DMS53 (cell line): ENCODE measurements at places on chromosomes 6 and 20.
A peak's percentile ranks its signal among the peaks of the same experiment; 100 is the strongest.

DNA sequence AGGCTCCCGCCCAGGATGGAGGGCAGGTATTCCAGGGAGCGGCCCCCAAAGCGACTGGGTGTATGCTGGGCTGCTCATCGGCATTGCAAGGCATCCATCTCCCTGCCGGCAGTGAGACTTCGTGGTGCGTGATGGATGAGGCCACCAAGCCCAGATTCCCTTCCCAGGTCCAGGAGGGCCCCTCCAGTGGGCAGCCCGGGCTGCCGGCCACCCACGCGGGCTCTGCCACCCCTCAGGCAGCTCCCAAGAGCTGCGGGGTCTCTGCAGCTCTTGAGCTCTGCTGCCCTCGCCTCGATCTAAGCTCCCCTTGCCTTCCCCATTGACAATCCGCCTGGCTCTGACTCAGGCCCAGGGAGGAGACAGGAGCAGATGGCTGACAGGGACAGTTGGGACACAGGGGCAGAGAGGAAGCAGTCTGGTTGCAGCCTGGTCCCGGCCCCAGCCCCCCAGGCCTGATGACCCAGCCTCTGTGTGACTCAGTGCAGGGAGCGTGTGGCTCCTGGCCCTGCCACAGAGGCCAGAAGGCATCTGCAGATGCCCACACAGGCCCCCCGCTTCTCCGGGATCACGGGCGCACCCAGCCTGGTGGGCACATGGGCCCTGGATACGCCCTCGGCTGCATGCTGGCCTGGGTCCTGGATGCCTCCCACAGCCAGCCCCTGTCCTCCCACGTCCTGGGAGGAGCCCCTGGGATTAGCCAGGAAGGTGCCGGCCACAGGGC lies 33.0 kb downstream of the SLCO4A1 start:
- DNase-seq: no peak

DNA sequence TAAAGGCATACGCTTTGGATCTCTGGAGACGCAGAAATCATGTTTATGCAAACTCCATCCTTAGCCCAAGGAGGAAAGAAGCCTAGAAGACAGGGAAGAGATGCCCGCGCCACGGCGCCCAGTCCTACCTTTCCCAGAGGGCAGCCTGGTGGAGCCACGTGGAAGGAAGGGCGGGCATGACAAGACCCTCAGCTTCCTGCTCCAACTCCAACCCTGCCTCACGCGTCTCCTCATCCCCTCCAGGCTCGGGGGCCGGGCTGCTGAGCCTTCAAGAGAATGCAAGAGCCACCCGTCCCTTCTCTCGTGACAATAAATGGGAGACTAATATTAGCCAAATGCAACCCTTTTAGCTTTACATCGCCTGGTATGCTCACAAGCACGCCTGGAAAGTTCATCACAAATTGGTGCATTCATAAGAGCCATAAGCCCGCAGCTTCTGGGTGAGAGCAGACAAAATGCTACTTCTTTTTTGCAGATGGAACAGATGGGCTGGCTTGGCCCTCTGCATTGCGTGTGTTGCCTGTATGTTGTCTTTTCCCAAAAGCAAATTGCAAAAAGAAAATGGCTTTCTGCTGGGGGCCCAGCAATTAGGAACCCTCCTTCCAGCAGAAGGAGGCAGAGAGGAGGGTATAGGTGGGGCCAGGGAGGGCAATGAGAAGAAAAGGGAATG lies 8.2 kb upstream of the NTSR1 start:
- DNase-seq: no peak

GRCh38 chr6:125507987-125508655 lies 206.4 kb upstream of the HDDC2 start:
- DNase-seq: peak; percentile 83

DNA sequence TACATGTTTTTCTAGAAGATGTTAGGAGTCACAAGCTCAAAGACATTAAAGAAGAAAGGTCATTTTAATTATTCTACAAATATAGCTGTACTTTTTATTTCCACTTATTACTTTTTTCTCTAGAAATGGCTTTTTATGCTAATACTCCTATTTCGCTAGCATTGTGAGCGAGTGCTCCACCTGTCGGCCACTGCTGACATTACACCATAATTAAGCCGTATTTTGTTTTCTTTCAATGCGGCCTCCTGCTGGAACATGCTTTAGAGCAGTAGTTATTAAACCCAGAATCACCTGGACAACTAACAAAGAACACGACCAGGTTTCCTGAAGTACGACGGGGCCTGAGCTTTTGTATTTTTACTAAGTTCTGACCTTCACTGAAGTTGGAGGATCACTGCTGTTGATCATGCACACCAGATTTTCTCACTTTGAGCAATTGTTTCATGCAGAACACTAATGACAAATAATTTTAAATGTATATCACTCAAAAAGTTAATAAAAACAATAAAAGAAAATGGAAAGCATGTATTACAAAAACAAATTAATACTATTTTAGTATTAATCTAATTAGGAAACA lies 74.1 kb upstream of the PAK5 start:
- peak; percentile 74 for DNase-seq

GRCh38 chr6:88908598-88909548 lies 54.5 kb downstream of the RNGTT start:
- DNase-seq: no peak

DNA sequence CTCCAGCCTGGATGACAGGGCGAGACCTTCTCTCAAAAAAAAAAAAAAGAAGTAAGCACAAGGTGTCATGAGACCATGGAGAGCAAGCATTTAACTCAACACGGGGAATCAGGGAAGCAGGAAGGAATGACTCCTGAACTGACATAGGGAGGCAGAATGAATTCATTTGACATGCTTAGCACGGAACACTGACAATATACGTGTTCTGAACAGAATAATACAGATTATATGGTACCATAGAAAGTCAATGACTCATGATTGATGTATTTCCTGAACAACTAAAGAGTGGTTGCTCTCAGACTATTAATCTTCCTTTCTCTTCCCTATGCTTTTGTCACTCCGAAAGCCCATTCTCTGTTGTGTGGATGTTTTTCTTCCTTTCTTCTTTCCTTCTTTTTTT lies 20.7 kb upstream of the ASIP start:
- no peak for DNase-seq

DNA sequence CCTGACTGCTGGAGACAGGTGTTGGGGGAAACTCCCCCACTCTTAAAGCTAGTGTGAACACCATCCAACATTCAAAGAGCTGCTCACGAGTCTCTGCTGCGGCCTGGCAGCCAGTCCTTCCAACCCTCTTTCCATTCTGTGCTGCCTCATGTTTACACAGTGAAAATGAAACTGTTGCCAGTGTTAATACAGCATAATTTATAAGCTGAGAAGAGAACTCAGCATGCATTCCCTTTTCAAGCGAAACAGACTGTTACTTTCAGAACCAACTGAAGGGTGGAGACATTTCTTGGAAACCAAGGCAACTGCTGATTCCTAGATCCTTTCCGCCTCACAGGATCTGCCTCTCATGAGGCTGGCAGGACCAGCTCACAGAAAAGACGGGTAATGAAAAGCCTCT lies 533.8 kb upstream of the ID4 start:
- DNase-seq: peak; percentile 55

DNA sequence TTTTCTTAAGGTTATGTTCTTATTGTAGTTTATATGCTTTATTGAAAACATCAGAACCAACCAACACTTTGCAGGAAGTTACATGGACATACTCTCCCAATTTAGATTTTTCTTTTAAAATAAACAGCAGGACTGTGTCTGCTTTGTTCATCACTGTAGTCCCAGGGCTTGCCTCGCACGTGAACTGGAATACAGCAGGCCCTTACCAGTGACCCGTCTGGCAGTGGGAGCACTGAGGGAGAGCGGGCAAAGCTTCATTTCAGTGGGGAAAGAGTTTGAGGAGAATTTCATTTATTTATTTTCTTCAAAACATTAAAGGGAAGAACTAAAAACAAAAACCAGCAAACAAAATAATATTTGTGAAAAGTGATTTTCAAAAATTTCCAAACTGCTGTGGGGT lies 230.8 kb downstream of the PAX1 start:
- DNase-seq: no peak

DNA sequence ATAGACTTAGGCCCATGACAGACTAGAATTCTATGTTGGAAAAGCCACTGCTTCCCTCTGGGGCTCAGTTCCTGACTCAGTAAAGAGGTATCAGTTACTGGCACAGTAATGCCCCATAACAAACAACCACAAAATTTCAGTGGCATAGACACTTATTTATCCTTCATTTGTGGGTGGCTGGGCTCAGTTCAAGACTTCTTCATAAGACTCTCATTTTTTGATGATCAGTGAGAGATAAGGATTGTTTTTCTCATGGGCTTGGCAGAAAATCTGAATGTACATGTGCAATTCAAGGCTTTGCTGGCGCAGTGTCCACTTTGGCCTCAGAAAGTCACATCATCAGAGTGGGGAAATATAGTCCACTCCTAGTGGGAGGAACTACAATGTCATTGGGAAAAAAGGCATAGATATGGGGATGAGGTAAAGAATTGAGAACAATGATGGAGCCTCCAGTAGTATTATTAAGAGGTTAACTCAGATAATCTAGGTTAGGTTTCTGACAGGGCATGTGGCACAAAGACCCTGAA lies 384.6 kb upstream of the FLRT3 start:
- DNase-seq: no peak

- no peak for DNase-seq
Measured at GRCh38 chr6:46637145-46637544, 15.5 kb downstream of the CYP39A1 start.

- peak; percentile 6 for DNase-seq
Measured at GRCh38 chr6:88813045-88813444, 150.4 kb downstream of the RNGTT start.

DNA sequence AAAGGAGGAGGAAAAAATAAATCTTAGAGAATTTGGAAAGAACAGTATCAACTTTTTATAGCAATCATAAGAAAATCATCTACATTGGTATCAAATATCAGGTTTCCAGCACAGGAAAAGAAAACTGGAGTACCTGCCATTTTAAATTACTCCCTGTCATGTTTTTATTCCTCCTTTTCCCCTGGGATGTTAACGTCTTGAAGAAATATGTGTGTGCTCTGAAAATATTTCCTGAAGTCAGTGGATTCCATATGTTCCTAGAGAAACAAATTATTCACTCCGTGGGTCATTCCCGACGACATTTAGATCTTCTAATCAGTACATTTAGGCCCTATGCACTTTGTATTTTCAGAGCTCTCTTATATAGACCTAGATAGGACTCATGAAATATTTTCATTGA lies 42.0 kb upstream of the RSPO3 start:
- DNase-seq: no peak

DNA sequence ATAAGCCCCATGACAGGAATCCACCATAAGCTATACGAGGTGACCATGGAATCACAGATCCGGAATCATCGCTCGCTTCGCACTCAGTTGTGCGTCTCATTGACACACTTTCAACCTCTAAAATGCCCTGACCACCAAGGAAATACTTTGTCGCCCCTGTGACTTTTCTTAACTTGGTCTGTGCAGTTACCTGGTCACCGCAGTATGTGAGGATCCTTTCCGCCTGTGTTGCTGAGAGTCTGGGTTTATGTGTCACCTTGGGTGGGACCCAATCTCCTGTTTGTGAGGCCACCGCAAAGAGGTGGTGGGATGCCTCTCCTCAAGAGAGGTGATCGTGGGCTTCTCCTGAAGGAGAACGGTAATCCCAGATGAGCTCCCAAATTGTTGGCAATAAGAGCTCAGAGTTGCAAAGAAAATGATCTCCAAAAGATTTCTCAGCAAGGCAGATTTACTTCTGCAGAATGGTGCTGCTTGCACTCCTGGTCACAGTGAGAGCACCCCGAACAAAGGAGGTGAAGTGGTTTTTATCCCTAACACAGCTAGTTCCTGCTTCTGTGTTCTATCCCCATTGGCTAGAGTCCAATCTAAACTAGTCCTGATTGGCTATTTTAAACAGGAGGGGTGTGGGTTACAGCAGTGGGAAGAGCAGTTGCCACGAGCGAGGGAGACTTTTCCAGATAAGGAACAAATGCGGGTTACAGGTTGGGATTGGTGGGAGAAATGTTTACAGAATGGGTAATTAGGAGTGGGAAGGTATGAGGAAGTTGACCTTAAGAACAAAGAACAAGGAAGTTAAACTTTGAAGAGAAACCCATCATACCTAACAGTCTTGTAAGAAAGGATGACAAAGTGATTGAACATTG lies 9.1 kb upstream of the ZNFX1 start:
- DNase-seq: peak; percentile 83

DNA sequence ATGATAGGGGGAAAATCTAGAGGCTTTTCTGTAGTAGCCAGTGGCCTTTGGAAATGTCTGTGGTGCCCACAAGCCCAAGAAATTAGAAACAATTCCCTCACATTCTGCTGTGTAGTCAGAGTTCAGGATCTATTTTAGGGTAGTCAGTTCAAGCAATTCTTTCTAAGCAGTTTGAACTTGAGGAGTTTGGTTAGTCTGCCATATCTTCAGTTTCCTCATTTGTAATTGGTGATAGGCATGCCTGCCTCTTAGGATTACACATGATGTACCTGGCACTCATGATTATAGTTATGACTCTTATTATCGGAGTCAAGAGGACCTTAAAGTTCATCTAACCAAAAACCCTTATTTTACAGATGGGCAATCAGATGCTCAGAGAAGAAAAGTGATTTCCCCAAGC lies 21.2 kb upstream of the MEP1A start:
- no peak for DNase-seq

- no peak for DNase-seq
Measured at GRCh38 chr20:17343656-17344452, 117.0 kb downstream of the PCSK2 start.

- no peak for DNase-seq
Measured at GRCh38 chr6:112033791-112034615, 19.9 kb upstream of the CCN6 start.

DNA sequence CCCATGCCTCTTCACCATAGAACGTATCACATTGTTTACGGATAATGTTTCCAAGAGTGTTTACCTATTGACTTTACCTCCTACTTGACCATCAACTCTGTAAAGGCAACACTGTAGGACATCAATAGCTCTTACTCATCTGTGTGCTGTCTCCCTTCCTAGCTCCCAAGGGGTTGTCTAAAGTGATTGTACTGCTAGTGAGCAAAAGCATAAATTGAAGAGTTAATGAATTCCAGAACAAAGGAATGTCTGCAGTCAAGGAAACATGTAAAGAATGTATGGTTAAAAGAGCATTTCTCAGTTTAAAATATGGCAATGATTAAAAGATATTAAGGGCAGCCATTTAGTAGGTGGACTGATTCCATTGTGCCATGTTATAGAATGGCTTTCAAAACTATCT lies 985.4 kb downstream of the TBC1D32 start:
- DNase-seq: peak; percentile 62

- no peak for DNase-seq
Measured at GRCh38 chr20:63053432-63054102, 46.8 kb upstream of the BHLHE23 start.

DNA sequence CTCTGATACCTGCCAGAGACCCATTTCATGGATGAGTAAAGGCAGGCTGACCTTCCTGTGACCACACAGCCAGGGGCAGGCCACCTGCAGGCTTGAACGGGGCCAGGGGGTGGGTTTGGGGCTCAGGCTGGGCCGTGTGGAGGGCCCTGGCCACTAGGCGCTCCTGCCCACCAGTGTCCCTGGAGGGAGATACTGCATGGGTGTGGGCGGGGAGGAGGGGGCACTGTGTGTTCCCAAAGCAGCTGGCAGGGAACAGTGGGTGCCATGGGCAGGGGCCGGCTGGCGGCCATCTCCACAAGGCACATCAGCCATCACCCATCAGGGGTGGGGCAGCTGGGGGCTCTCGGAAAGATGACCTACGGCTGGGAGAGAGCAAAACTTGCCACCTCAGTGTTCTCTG lies 15.4 kb downstream of the SRC start:
- DNase-seq: no peak
